ENCODE measurements at places on chromosomes 6 and 20. TPM values are rescaled to one million over a fixed set of nuclear protein-coding genes. Genes with fewer than 3 reads are reported as not detected.
A peak's percentile ranks its signal among the peaks of the same experiment; 100 is the strongest.

- DNase-seq: no peak
These were observed 1049.8 kb upstream of the FLRT3 start for GRCh38 chr20:15387228-15387627.

LPIN3 gene
- total RNA-seq: 4.1 TPM

TRIM31 gene
- total RNA-seq: not detected

DNA sequence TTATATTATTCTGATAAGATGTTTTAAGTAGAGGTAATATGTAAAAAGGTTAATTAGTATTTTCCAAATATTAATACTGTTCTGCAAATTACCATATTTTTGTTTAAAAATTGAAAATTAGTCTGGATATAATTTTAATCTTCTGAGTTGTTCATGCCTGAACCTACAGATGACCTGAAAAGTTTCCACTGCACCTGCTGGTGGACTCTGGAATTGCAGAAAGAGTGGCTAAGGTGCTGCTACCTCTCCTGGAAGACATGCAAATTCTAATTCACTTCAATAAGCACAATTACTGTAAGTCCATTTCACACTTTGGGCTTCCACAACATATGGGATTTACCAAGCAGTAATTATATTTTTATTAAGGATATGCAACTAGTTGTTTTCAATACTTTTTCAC lies 77.7 kb upstream of the OLIG3 start:
- DNase-seq: no peak

F13A1 gene
- 41.5 TPM for total RNA-seq

DNA sequence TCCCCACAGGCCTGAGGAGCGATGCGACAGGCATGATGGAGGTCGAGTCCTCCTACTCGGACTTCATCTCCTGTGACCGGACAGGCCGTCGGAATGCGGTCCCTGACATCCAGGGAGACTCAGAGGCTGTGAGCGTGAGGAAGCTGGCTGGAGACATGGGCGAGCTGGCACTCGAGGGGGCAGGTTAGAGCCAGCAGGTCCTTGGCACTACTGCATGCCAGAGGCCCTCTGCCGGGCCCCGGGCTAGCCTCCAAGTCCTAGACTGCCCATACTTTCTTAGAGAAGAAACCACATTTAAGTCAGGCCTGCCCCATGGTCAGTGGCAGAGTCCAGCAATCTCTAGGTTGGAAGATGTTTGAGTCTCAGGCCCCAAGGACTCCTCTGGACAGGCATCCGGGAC lies 32.1 kb downstream of the PKIG start:
- peak; percentile 66 for DNase-seq

GRCh38 chr20:4153251-4153650 lies 137.9 kb upstream of the RNF24 start:
- peak; percentile 50 for DNase-seq

DNA sequence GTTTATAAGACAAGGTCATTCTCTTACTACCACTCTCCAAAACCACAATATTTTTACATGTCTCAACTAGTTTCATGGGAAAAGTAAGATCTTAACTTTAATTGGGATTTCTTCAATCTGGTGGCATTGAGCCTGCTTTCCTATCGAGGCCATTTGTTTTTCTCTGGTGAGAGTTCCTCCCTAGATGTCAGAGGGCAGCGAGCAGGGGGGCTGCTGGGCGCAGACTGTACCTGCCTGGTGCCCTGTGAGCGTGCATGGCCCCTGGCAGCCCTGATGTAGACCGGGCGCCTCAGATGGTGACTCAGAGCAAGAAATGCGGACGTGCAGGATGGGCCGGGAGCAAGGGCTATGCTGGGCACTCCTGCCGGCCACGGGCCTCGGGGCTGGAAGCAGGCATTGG lies 27.2 kb downstream of the ERMARD start:
- DNase-seq: no peak

DNA sequence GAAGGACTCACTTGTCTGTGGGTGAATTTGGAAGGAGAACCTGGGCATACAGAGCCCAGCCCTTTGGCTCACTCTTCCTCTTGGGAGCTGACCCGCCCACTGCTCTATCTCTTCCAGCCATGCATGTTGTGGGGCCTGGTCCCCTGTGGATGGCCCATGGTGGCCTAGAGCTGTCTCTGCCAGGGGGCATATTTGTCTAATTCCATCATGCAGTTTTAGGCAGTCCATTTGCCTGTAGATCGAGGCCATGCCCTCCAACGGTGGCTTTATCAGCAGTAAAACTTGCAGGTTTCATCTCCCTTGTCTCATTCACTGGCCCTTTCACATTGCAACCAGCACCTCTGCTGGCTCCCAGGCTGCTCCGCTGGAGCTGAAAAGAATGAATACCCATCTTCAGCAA lies 12.9 kb upstream of the EZR start:
- DNase-seq: no peak

GRCh38 chr6:111070105-111071005 lies 16.9 kb upstream of the SLC16A10 start:
- no peak for DNase-seq

- DNase-seq: no peak
These were observed 84.9 kb downstream of the SOBP start for GRCh38 chr6:107574856-107575255.

- no peak for DNase-seq
These were observed 501.4 kb downstream of the BCKDHB start for GRCh38 chr6:80607811-80608391.

TMEM170B gene
- 6.7 TPM for total RNA-seq

DNA sequence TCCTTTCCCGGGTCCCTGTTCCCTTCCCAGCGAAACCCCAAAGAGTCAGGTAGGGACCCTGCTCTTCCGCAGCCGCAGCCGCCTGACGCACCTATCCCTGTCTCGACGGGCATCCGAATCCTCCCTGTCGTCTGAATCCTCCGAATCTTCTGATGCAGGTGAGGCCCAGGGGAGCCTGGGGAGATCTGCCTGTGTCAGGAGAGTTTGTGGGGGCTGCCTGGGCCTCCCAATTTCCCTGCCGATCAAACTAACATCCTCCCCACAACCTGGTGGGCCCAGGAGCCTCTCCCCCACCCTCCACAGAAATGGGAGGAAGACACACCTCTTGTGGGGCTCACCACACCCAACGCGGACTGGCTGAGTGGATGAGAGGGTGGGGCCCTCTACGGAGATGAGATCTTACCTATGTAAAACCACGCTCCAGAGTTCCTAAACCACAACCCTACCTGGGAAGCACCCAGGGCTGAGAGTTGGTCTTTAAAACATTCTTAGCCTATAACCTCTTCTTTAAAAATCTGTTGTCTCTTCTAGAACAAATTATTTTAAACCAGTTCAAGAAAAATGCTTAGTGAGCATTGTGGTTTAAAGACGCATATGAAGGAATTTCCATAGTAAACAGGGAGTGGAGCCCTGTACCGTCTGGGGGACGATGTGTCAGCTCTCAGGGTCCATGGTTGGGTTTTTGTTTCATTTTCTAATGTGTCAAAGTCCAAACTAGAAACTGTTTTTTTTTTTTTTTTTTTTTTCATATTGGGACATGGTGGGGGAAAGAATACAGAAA lies 1.7 kb downstream of the CDC25B start:
- DNase-seq: peak; percentile 73

DNA sequence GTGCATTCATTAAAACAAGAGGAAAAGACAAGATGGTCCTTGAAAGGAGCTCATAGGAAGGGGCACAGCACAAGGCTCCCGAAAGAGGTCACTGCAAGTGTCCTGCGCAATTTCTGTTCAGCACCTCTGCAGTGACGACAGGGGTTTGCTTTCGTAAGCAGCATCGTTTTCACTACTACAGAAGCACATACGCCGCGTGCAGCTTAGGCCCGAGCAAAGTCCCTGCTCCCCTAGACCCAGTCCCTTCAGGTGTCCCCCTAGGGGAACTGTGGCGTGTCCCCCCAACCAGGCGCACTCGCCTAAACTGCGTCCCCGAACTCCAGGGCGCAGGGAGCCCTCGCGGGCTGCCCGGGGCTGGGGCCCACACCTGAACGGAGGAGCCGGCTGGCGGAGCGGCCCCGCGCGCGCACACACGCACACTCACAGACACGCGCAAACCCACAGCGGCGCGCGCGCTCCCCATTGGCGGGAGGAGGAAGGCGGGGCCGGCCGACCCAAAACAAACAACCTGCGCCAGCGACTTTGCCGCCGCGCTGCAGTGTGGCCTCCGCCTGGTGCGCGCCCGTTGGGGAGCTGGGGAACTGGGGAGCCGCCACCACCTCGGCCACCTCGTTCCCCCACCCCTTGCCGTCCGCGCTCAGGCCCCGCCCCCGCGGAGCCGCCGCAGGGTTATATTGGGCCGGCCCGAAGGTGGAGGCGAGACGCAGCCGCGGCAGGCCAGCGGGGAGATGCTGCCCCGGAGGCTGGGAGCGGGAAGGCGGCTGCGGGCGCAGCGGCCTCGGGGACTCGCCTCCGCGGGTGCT lies at the start of gene FOXQ1:
Gene FOXQ1 (plus strand): TSS at position 699 of the 803 bp plus-strand sequence. CDS start 607 bp downstream, outside the sequence.
- peak; percentile 56 for DNase-seq

ANGPT4 gene
- total RNA-seq: not detected

CST7 gene
- total RNA-seq: 95.5 TPM

- no peak for DNase-seq
These were observed 20.4 kb upstream of the MEP1A start for GRCh38 chr6:46772762-46773161.

DNA sequence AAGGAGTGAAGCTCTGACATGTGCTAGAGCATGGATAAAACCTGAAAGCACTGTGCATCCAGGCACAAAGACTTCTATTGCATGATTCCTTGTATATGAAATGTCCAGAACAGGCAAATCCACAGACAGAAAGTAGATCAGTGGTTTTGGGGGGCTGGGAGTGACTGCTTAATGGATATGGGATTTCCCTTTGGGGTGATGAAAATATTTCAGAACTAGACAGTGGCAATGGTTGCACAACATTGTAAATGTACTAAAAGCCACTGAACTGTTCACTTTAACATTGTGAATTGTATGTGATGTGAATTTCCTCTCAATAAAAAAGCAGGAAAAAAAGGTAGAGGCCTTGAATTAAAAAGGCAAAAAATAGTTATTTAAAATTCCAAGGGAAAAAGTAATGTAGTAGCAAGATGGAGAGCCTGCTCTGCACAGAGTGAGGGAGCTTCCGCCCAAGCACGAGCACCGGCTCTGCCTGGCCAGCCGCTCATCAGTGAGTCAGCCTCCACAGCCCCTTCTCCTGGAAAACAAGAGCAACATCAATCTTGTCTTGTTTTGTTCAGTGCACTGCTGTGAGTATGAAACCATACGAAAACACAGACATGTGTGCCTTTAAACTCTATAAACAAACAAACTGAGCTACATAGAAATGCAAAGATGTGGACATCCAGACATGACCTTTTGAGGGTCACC lies 74.6 kb upstream of the THBS2 start:
- DNase-seq: no peak

CCN6 gene
- not detected for total RNA-seq

- no peak for DNase-seq
These were observed 243.3 kb downstream of the EPHA7 start for GRCh38 chr6:93176070-93176469.

DNA sequence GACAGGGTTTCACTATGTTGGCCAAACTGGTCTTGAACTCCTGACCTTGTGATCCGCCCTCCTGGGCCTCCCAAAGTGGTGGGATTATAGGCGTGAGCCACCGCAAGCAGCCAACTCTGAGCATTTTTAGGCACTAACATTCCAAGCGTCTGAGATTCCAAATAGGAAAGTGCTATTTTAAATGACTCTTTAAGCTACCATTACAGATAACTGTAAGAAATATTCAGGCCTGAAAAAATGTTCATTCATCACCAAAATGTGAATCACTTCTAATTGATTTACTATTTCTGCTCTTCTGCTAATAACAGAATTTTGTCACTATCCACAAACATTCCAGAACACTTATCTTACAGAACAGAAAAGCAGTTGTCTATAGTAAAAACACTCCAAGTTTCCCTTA lies 106.5 kb downstream of the BACH2 start:
- DNase-seq: no peak

- peak; percentile 79 for DNase-seq
These were observed 573 bp downstream of the SNX3 start for GRCh38 chr6:108260126-108260808.

GRCh38 chr6:109979033-109979921 lies 1.2 kb downstream of the GPR6 start:
- no peak for DNase-seq

DNA sequence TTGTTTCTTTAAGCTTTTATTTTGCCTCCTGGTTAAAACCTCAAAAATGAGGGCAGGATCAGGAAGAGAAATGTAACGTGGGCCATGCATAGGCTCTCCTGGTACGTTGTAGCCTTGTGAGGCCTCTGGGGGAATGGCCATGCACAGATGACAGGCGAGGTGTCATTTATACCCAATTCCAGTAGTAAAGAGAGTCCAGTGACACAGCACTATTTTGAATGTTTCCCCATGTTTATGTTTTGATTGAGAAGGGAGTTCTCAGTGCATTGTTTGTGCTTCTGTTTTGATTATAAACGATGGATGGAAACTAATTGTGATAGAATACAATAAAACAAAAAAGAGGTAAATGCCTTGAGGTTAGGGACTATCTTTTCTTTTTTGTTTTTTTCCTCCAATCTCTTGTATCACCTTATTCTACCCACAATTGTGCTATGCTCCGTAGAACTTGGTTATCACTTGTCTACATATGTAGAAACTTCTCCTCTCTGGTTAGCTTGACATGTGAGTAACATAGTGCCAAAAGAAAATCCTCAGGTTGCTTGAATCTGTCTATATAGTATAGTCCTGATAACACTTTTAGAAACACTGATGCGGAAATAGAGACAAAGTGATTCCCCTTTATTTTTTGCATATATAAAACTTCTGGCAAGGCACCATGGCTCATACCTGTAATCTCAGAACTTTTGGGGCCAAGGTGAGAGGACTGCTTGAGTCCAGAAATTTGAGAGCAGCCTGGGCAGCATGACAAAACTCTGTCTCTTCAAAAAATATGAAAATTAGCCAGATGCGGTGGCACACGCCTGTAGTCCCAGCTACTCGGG lies 6.9 kb upstream of the SMIM28 start:
- DNase-seq: no peak

DNA sequence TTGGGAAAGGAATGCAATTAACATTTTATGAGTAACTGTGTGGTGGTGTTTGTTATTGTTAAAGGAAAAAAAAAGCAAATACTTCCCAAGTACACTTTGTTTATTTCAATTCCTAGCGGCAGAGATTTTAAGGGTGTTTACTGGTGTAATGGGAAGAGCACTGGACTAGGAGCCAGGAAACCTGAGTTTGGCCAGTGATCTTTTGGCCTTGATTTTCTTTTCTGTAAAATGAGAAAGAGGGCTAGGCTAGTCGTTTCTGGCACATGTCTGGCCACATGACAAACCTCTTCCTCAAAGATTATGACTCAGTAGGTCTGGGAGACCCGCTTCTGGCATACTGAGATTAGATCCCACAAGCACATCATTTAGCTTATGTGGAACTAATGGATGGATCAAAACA lies 428.1 kb upstream of the NOX3 start:
- no peak for DNase-seq

PLAGL1 gene
- 34.4 TPM for total RNA-seq

DNA sequence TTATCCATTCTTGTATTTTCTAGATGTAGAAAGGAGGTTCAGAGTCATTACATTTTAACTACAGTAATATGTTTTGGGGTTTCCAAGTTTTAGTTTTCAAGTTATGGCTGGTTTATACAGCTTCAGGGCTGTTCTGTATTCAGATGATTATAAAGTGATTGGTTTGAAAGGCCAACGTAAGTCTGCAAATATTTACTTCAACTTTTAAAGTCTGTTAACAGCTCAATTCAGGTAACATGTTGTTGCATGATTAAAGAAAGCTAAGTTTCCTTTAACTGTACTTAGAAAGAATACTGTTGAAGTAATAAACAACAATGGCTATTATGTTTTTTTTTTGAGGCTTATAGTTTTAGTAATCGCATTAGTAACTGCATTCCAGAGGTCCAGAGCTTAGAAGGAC lies 22.8 kb upstream of the GCLC start:
- no peak for DNase-seq

All from spleen (tissue), 13 donors.